ENCODE measurements at places on chromosomes 3 and 15.

DNA sequence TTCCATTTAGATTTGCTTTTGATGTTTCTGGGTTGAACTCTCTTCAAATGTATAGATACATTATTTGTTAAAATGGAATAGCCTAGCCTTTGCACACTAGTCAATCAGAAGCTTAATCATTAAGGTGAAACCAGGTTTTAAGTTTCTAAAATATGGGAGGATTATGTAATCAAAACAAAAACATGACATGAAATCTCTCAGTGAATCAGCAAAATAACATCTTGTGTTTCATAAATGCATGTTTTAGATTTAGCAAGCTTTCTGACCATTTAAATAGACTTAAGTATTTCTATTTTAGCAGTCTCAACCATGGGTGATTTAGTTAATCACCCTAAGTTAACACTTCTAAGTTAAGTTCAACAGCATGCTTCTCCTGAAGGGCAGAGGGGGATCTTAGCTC is 11.3 kb downstream of the GTF2E1 start:
- DNase-seq: no peak

DNA sequence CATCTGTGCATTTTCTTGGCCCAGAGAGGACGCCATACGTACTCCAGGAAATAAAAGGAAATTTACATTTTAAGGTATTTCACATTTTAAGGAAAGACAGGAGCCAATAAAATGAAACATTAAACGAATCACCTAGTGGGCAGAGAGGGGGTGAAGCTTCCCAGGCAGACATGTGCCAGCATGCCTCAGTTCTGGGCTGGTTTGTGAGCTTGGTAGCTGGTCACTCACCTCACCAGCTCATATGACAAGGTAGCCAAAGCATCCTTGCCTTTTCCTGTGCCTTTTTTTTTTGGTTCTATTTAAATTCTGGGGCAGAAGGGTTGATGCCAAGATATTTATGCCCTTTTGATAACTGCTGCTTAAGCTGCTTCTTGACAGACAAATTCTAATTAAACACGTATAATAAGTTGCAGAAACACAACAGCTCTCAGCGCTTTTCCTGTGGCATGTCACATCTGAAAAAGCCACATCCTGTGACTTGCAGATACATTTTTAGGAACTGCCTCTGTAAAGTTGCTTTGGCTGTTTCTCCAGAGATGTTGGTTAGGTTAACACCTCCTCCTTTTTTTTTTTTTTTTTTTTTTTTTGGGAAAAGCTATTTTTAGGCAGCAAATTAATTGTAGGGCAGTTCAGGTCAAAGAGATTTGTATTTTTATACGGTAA is 218.6 kb downstream of the PDCD6IP start:
- peak; percentile 59 for DNase-seq

- no peak for DNase-seq
These were observed 31.3 kb downstream of the DNASE1L3 start for GRCh38 chr3:58179235-58180098.

DNA sequence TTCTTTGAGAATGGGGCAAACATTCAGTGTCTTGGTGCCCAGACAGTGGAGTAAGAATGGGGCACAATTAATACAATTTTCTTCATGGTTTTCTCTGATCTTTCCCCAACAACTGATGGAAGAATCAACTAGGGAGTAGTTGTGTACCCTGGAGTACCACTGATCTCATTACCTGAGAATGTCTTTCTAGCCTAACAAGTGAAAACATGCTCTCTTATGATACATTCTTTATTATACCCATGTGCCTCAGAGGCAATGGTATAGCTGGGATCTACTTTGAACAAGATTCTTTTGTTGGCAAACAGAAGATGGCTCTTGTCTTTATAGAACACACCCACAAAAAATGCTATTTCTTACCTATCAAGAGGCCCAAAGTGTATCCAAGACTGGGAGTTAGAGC is 250.6 kb upstream of the CMC1 start:
- no peak for DNase-seq

DNA sequence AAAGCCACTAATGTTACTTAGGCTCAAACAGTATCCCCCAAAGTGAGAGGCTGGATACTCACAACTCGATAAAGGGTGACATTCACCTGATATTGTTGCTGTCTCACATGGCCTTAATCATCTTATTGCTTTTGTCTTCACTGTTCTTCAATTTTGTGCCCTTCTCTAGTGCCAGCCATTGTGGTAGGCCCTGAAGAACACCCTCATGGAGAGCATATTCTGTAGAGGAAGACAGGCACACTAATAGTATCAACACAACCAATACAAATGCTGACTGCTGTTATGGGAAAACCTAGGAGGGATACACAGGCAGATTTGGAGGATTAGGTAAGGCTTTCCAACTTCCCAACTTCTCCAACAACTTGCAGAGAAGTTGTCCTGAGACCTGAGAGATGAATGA is 4.1 kb upstream of the BLM start:
- no peak for DNase-seq

GRCh38 chr3:14401692-14402303 is 608 bp upstream of the SLC6A6 start:
- DNase-seq: no peak

GRCh38 chr3:51441282-51442030 is 50.4 kb downstream of the RBM15B start:
- DNase-seq: no peak

GRCh38 chr3:169940470-169941181 is 26.0 kb upstream of the SEC62 start:
- DNase-seq: peak; percentile 99

Data from MM.1S (cell line).